Esophagus muscularis mucosa (tissue), 4 donors: ENCODE measurements at places on chromosomes 12 and 14. TPM values are rescaled to one million over a fixed set of nuclear protein-coding genes. Genes with fewer than 3 reads are reported as not detected.

The PLCZ1 gene
- not detected for total RNA-seq

The SYCP3 gene
- not detected for total RNA-seq

GRCh38 chr14:73477618-73478266 is 13.0 kb upstream of the RIOX1 start:
- no peaks in the 10 kb centered on the region for H3K36me3 ChIP-seq
- H3K27me3 ChIP-seq = no peaks in the 10 kb centered on the region
- peaks cover 7% of the 10 kb centered on the region for H3K4me1 ChIP-seq
- no peak overlapping the region for H3K27ac ChIP-seq
- DNase-seq = no peak

- H3K4me1 ChIP-seq = peaks cover 17% of the 10 kb centered on the region
- no peaks in the 10 kb centered on the region for H3K36me3 ChIP-seq
- peak overlapping the region; percentile 75 for H3K4me3 ChIP-seq
- H3K27me3 ChIP-seq = no peaks in the 10 kb centered on the region
Measured at GRCh38 chr14:34872822-34873588, 2.2 kb downstream of the BAZ1A start.

DNA sequence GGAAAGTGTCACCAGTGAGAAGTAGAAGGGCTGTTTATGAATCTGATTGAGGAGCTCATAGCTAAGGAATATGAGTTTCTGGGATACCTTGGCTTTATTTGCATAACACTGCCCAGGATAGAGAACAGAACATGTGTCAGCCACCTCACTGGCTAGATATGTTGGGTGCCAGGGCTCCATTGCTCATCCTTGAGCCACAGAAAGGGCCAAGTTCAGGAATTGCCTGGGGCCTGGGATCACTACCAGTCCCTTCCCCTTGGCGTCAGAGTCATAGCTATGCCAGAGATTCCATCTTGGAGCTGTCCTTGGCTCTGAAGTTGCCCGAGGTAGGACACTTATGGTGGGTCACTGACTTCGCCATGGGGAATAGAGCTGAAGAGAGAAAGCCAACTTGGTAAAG is 49.0 kb downstream of the IFT43 start:
- H3K27ac ChIP-seq = no peak overlapping the region
- no peak overlapping the region for H3K4me3 ChIP-seq
- peak; percentile 53 for DNase-seq
- H3K36me3 ChIP-seq = peaks cover 16% of the 10 kb centered on the region
- H3K27me3 ChIP-seq = no peaks in the 10 kb centered on the region

DNA sequence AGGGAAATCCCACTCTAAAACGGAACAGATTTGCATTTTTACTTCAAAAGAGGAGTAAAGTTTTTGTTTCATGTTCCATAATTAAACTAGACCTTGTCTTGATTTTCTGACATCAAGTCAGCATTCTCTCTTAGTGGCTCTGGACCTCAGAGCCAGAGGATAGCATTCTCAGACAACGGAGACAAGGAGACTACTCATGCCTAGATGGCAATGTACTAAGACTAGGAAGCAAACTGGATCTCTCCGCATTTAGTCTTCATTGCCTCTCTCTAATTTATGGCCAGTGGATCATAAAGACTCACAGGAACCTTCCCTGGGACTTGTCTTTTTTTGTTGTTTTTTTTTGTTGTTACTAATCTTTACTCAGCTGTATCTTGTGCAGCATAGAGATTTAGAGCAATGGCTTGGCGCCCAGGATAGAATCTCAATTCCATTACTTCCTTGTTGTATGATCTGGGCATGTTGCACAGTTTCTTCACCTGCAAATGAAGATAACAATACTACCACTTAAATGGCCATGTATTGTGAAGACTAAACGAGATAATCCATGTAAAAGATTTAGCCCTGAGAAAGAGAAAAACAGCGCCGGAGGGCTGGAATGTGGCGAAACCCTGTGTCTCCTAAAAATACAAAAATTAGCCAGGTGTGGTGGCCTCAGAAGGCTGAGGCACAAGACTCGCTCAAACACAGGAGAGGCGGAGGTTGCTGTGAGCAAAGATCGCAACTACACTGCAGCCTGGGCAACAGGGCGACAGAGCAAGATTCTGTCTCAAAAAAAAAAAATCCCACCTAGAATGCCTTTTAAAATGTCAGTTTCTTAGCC is 4.0 kb upstream of the GEMIN2 start:
- no peaks in the 10 kb centered on the region for H3K27me3 ChIP-seq
- no peak for DNase-seq
- H3K36me3 ChIP-seq = no peaks in the 10 kb centered on the region
- no peak overlapping the region for H3K27ac ChIP-seq
